ENCODE measurements at places on chromosomes 7 and 10. TPM values are rescaled to one million over a fixed set of nuclear protein-coding genes. Genes with fewer than 3 reads are reported as not detected.

SLC18A2 gene
- polyA plus RNA-seq: 0.17 TPM

MYH16 gene
- polyA plus RNA-seq: not detected

LRRC18 gene
- polyA plus RNA-seq: not detected

TAS2R41 gene
- polyA plus RNA-seq: not detected

CLDN4 gene
- 0.10 TPM for polyA plus RNA-seq

CLDN3 gene
- not detected for polyA plus RNA-seq

PDLIM1 gene
- not detected for polyA plus RNA-seq

CFAP69 gene
- not detected for polyA plus RNA-seq

OR2A12 gene
- not detected for polyA plus RNA-seq

TASOR2 gene
- polyA plus RNA-seq: 6.7 TPM

TDRD1 gene
- 0.32 TPM for polyA plus RNA-seq

SEMA3D gene
- polyA plus RNA-seq: not detected

PRPS1L1 gene
- polyA plus RNA-seq: not detected

BHLHA15 gene
- not detected for polyA plus RNA-seq

OR2A7 gene
- 0.51 TPM for polyA plus RNA-seq

CUL1 gene
- polyA plus RNA-seq: 48.3 TPM

CBLL1 gene
- polyA plus RNA-seq: 141 TPM

ITPRID1 gene
- not detected for polyA plus RNA-seq

PILRA gene
- polyA plus RNA-seq: 0.39 TPM

ZCWPW1 gene
- 5.4 TPM for polyA plus RNA-seq

ADAM22 gene
- polyA plus RNA-seq: 0.30 TPM

TNS3 gene
- not detected for polyA plus RNA-seq

UNCX gene
- not detected for polyA plus RNA-seq

ZNF800 gene
- polyA plus RNA-seq: 55.0 TPM

CFAP70 gene
- not detected for polyA plus RNA-seq

COL17A1 gene
- 0.24 TPM for polyA plus RNA-seq

SAP25 gene
- 0.47 TPM for polyA plus RNA-seq

PNLIPRP3 gene
- polyA plus RNA-seq: not detected

TRIM73 gene
- 0.81 TPM for polyA plus RNA-seq

PNLIP gene
- not detected for polyA plus RNA-seq

ATRNL1 gene
- not detected for polyA plus RNA-seq

CALCR gene
- not detected for polyA plus RNA-seq

ANKMY2 gene
- 18.0 TPM for polyA plus RNA-seq
